Left lung (tissue), 14 donors: ENCODE measurements at places on chromosomes 4 and X. TPM values are rescaled to one million over a fixed set of nuclear protein-coding genes. Genes with fewer than 3 reads are reported as not detected.
A peak's percentile ranks its signal among the peaks of the same experiment; 100 is the strongest.

The CTAG2 gene
- not detected for total RNA-seq

The CXCL6 gene
- 4.8 TPM for total RNA-seq

The NSUN7 gene
- 5.3 TPM for total RNA-seq

DNA sequence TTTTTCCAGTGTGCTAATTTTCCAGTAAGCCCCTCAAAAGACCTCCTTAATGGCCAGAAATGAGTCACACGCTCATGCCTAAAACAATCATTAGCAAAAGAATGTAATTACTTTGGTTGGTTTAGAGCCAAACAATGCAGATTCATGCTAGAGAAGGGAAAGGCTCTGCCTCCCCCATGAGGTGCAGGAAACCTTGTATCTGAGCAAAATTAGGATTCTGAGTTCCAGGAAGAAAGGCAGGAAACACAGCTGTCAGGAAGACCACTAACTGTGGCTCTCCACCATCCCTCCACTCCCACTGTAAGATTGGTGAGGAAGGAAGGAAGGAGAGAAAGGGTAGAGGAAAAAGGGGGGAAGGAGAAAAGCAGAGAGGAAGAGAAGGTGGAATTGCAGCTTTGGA is 104.9 kb upstream of the DHX15 start:
- H3K36me3 ChIP-seq, result no peaks in the 10 kb centered on the region
- no peak overlapping the region for H3K4me3 ChIP-seq

- no peaks in the 10 kb centered on the region for H3K4me1 ChIP-seq
- no peak for DNase-seq
- no peaks in the 10 kb centered on the region for H3K36me3 ChIP-seq
Observed at GRCh38 chrX:3443184-3443583, 96.7 kb upstream of the MXRA5 start.

DNA sequence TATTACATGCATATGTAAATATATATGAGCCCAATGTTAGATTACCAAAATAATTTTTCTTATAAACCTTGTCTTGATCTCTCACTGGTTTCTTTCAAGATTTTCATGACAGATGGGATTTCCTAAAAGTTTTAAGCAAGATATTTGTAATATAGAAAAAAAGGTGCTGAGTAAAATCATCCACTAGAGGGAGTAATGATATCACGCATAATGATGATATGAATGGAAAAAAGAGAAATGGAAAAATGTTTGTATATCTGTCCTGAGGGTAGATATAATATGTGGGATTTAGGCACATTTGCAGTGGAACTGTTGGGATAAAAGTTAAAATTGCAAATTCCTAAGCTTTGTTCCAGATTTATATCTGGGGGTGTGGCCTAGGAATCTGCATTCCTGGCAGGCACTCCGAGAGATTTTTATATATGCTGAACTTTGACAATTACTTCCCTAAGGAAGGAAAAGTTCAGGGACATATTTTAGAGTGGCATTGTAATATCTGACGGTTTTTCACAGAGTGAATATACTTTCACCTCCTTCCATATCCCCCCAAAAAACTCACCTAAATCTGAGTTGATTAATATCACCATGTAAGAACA is 60.5 kb downstream of the TMA16 start:
- no peak overlapping the region for H3K4me3 ChIP-seq
- no peaks in the 10 kb centered on the region for H3K36me3 ChIP-seq
- peaks cover 4% of the 10 kb centered on the region for H3K4me1 ChIP-seq
- H3K27ac ChIP-seq, result no peak overlapping the region
- no peak for DNase-seq
- H3K27me3 ChIP-seq, result no peaks in the 10 kb centered on the region

The PALLD gene
- total RNA-seq, result 80.4 TPM

- no peaks in the 10 kb centered on the region for H3K27me3 ChIP-seq
- H3K4me3 ChIP-seq, result no peak overlapping the region
- DNase-seq, result no peak
Observed at GRCh38 chr4:112057470-112057869, 87.8 kb upstream of the FAM241A start.

The TIGD4 gene
- total RNA-seq, result 0.38 TPM

- no peak overlapping the region for H3K4me3 ChIP-seq
- H3K4me1 ChIP-seq, result peaks cover 9% of the 10 kb centered on the region
- no peaks in the 10 kb centered on the region for H3K36me3 ChIP-seq
- peak overlapping the region; percentile 23 for H3K27ac ChIP-seq
Observed at GRCh38 chrX:65635378-65635777, 32.1 kb upstream of the MSN start.

DNA sequence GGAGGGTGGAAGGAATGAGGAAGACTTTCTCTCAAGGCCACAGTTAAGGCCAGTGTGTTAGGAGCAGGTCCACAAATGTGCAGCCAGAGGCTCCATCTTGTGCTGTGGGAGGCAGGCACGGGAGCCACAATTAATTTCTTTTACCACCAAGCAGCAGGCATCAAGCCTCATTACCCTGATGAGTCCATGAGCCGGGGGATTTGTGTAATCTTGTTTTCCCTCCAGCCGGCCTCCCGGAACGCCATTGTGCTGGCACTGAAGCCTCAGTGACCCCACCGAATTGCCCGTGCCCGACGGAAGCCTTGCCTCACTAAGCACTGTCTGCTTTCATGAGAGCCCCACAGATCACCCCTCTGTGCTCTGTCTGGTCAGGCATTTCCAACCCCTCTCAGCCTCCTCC is 154.7 kb upstream of the STX18 start:
- no peak for DNase-seq
- H3K4me3 ChIP-seq, result no peak overlapping the region
- H3K4me1 ChIP-seq, result no peaks in the 10 kb centered on the region
- no peaks in the 10 kb centered on the region for H3K27me3 ChIP-seq

DNA sequence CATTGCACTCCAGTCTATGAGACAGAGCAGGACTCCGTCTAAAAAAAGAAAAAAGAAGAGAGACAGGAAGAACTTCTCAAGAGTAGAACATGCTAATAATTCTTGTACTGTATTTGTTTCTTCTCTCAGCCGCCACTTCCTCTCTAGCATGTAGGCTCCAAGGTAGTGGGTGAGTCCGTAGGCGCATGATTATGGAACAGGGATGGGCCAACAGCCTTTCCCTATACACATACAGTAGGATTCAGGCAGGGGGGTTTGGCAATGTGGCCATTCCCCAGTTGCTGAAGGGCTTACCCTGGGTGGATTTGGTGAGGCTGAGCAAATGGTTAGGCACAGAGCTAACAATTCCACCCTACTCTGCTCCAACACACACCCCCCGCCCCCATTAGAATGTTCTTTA is 35.0 kb upstream of the APLN start:
- H3K27ac ChIP-seq, result no peak overlapping the region
- no peaks in the 10 kb centered on the region for H3K27me3 ChIP-seq
- H3K36me3 ChIP-seq, result no peaks in the 10 kb centered on the region
- no peaks in the 10 kb centered on the region for H3K4me1 ChIP-seq
- no peak for DNase-seq

- no peak for DNase-seq
- H3K4me3 ChIP-seq, result no peak overlapping the region
- no peaks in the 10 kb centered on the region for H3K27me3 ChIP-seq
- H3K27ac ChIP-seq, result peak overlapping the region; percentile 69
- peaks cover 30% of the 10 kb centered on the region for H3K36me3 ChIP-seq
- peaks cover 3% of the 10 kb centered on the region for H3K4me1 ChIP-seq
Observed at GRCh38 chr4:80017125-80017854, 55.7 kb downstream of the ANTXR2 start.

The FAM13A gene
- total RNA-seq, result 24.7 TPM

GRCh38 chr4:166816890-166817289 is 417.4 kb downstream of the SPOCK3 start:
- no peaks in the 10 kb centered on the region for H3K4me1 ChIP-seq
- no peaks in the 10 kb centered on the region for H3K36me3 ChIP-seq
- no peak for DNase-seq
- H3K27ac ChIP-seq, result no peak overlapping the region
- H3K4me3 ChIP-seq, result no peak overlapping the region

The HPGDS gene
- total RNA-seq, result 4.4 TPM

GRCh38 chr4:182062458-182062857 is 180.7 kb upstream of the TENM3 start:
- no peak overlapping the region for H3K27ac ChIP-seq
- DNase-seq, result no peak
- no peak overlapping the region for H3K4me3 ChIP-seq
- H3K36me3 ChIP-seq, result no peaks in the 10 kb centered on the region

The NUP54 gene
- total RNA-seq, result 36.2 TPM

- no peaks in the 10 kb centered on the region for H3K27me3 ChIP-seq
- H3K36me3 ChIP-seq, result peaks cover 3% of the 10 kb centered on the region
- H3K27ac ChIP-seq, result no peak overlapping the region
- H3K4me1 ChIP-seq, result peaks cover 12% of the 10 kb centered on the region
- DNase-seq, result no peak
Observed at GRCh38 chr4:169663831-169664230, 43.5 kb downstream of the CLCN3 start.

The OTUD4 gene
- total RNA-seq, result 42.7 TPM

DNA sequence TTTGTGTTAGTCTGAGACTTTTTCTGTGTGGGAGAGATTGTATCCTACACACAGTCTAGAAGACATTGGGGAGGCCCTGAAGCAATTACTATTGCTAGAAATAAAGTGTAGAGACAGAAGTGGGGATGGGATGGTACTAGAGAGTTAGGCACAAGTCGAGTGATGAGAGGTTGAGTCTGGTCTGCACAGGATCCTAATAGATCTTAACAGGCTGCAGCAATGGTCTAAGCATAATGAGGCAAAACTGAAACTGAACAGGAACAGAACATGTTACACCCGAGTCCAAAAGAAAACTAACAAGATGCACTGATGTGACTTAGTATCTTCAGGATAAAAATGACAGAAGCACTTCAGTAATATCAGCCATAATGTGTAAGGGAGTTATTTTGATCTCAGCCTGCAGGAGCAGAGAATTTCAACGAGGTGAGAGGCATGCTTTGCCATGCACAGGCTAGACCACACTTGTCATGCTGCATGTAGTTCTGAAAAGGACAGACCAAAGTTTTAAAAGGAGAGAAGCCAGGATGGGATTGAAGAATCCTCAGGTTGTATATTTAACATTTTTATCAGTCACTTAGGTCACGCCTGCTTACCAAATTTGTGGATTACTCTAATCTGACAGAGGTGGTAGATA is 205.8 kb upstream of the BOD1L1 start:
- H3K36me3 ChIP-seq, result no peaks in the 10 kb centered on the region
- no peaks in the 10 kb centered on the region for H3K4me1 ChIP-seq
- DNase-seq, result no peak
- H3K4me3 ChIP-seq, result no peak overlapping the region
- H3K27me3 ChIP-seq, result no peaks in the 10 kb centered on the region

The ADH1B gene
- 427 TPM for total RNA-seq

DNA sequence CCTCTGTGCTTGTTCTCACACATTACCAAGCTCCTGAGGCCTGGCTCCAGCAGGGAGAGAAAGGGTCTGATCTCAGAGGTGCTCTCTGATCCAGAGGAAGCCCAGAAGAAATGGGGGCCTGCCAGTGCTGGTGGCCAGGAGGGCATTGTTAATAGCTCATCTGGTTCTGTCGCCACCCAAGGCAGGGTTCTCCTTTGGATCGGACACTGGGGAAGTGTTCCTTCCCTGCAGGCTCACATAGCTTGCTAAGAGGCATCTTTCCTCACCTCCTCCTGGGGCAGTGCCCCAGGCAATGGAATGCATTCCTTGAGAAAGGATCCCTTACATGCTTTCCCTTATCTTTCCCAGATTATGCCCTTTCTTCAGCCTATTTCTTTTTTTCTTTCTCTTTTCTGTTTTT is 53.8 kb downstream of the RBM47 start:
- H3K36me3 ChIP-seq, result no peaks in the 10 kb centered on the region
- DNase-seq, result no peak
- H3K27ac ChIP-seq, result peak overlapping the region; percentile 98
- peaks cover 96% of the 10 kb centered on the region for H3K4me1 ChIP-seq

The HTR2C gene
- total RNA-seq, result not detected

- no peak overlapping the region for H3K27ac ChIP-seq
- no peak for DNase-seq
- H3K36me3 ChIP-seq, result no peaks in the 10 kb centered on the region
- no peak overlapping the region for H3K4me3 ChIP-seq
- H3K27me3 ChIP-seq, result no peaks in the 10 kb centered on the region
- no peaks in the 10 kb centered on the region for H3K4me1 ChIP-seq
Observed at GRCh38 chr4:82036181-82036580, 337.6 kb downstream of the HNRNPD start.

The CSAG1 gene
- not detected for total RNA-seq

GRCh38 chr4:138889216-138889615 is 126.4 kb upstream of the NOCT start:
- DNase-seq, result no peak
- no peak overlapping the region for H3K27ac ChIP-seq
- no peaks in the 10 kb centered on the region for H3K36me3 ChIP-seq
- H3K4me1 ChIP-seq, result no peaks in the 10 kb centered on the region
- no peaks in the 10 kb centered on the region for H3K27me3 ChIP-seq

The SERPINA7 gene
- total RNA-seq, result not detected

DNA sequence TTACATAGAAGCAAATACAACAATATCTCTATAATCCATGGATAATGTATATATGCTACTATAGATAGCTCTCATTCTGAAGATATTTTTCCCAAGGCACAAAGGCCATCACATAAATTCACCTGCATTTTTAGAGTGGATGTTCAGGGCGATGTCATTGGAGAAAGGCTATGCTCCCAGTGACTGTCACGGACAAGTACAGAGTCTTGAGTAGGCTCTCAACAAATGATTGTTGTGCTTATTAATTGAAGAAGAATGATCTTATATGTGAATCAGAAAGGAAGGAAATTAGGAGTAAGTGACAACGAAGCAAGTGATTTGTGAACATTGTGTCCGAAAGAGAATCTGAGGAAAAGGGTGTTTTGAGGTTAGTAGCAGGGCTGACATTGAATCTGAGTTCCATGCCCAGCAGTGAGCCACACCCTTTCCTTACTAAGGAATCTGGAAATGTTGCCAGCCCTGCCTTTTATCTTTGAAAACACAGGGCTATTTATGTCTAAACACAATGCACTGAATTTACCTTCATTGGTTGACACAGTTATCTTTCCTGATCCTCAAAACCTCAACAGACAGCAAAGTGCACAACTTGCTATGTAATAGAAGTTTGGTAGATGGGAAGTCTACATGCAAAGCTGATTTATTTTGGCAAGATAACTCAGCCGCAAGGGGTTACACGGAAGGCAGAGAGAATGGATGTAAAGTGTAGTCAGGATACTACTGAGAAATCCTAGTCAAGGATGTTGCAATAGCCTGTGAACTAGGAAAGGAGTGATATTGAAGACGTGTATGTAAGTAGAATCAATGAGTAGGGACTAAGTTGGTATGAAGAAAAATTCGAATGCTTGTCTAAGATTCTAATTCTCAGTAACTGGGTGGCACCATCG is 50.4 kb downstream of the SORBS2 start:
- no peak overlapping the region for H3K4me3 ChIP-seq
- no peaks in the 10 kb centered on the region for H3K4me1 ChIP-seq
- peak overlapping the region; percentile 11 for H3K27ac ChIP-seq
- DNase-seq, result no peak

The SPACA5 gene
- total RNA-seq, result not detected
